ENCODE measurements at places on chromosomes 1 and 21.

DNA sequence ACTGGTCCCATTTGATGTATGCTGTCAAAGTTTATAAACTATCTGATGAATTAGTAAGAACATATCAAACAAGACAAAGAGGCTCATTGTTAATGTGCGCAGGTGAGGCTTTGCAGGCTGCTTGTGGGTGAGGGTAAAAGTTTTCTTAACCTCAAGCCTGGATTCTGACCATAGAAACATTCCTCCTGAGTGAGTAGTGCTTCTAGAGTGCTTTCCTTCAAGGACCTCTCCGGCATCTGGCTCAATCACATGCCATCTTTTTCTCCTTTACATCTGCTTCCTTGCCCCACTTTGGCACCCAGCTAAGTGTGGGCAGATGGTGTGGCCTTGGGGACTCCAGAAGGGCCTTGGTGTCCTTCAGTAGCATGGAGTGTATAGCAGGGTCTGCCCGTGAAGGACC lies 104.0 kb downstream of the ROR1 start:
- DNase-seq, result no peak

DNA sequence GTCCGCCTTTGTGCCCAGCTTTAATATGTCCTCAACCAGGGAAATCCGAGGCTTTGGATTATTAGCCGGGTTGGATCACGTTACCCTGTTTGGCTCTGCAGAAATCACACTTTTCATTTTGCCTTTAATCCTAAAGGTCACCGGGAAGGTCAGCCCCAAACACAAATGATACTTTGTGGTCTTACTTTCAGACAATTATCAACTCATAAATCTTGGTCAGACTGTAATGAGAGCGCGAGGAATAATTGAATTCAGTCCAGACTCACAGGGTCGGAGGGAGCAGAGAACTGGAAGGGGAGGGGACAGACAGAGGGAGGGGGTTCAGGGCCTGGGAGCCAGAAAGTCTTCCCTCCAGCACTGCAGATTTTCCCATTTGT lies 91.7 kb upstream of the NFIA start:
- DNase-seq, result no peak

GRCh38 chr1:96164053-96164452 lies 557.5 kb upstream of the PTBP2 start:
- DNase-seq, result no peak

DNA sequence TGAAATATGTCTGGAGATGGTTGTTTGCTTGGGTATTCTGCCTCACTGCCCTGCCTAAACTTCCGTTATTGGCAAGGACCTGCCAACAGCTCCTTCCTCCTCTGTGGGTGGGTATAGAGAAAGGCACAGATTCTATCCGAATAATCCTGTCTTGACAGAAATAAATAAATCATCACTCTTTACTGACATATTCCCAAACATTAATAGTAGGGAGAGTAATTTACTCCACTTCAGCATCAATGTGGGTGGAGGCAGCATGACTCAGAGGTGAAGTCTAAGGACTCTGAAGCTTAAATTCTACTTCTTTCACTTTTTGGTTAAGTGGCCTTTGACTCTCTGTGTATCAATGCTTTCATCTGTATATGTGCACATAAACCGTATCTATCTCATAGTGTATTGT lies 2.9 kb downstream of the CD84 start:
- DNase-seq, result no peak

DNA sequence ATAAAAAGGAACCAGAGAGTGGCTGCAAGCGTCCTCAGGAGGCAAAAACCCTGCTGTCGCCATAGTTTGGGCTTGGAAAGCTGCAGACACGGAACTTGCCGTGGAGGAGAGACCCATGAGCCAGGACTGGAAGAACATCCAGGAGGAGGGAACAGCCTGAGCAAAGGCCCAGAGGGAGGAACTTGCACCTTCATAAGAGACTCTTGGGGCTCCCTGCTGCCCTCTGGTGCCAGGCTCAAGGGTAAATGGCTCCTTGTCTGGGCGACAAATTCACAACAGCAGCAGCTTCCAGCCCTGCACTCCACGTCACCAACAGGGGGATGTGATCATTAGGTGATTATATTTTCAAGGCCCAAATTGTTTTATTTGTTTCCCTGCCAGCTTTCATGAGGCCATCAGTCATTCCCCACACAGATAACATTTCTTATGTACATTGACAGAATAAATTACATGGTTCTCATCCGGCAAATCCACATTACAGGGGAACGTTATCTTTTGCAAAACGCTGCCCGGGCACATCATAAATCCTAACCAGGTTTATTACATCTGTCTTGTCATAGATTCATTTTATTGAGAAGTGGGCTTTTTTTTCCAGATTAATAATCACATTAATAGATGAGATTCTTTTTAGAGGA lies 143.0 kb upstream of the GRIK3 start:
- DNase-seq, result no peak

GRCh38 chr1:83098791-83099190 lies 900.1 kb downstream of the TTLL7 start:
- no peak for DNase-seq

DNA sequence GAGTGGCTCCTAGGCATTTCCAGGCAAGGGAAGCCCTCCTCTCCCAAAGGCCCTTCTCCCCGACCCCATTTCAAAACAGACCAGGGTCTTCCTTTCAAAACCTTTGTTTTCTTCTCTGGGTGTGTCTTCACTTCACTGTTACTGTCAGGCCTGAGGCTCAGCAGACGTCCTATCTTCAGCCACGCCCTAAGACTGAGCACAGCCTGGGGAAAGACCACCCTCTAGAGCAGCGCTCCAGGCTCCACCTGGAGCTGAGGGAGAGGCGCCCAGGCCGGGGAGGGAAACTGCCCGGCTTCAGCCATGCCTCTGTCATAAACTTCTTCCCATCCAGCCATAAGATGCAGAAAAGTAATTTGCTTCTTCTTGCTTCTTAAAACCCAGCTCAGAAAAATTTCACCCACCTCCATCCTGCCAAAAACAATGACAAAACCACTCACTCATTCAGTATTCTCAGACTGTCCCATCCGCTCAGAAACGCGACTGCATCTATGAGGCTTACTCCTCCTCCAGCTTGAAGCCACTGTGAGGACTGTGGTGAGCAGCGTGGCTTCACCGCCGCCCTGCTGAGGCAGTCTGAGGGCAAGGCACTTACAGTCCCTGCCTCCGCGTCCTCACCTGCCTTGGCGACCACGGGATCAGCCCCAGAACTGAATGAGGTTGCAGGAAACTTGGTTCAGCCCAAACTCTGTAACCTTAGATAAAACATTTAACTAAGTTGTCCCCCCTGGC lies 36.1 kb downstream of the VN1R5 start:
- no peak for DNase-seq

DNA sequence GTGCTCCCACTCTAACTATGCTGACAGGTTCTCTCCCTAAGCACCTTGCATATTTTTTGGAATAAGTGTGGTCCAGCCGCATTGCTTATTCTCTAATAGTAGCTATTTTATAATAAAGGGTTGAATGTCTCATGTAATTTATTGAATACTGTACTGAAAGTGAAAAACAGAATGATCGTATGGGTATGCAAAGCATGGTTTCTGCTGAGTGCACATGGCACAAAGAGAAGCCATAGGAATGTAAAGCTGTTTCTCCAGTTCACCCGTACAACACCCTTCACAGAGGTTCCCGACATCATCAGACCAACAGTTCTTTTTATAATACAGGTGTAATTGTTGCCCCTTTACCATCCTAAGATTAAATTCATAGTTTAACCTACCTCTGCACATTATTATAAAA lies 8.9 kb upstream of the HAO2 start:
- DNase-seq, result no peak

DNA sequence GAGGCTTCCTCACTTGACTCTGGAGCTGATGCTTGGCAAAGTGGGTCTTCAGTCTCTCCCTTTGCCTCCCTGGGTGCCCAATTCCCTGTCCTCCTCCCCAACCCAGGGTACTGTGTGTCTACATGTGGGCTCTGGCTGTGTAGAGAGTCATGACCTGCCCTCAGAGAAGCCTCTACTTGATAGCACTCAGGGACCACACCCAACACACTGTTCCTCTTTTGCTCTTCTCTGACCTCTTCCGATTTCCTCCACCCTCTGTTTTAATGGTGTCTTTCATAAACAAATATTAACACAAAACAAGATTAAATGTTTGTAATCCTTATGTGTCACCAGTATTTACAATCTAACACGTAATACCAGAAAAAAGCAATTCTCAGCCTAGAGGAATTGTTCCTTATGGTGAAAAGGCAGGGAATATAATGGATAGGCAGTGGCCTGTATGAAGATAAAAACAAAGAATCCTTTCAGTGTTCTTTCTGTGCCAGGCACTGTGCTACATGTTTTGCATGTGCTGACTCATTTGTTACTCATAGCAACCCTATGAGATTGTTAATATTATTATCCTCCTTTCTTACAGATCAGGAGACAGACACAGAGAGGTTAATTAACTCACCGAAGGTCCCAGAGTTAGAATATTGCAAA lies 58.2 kb downstream of the HSD3B1 start:
- no peak for DNase-seq

Measured in T-cell (primary cell).